HuH-7.5 (cell line): ENCODE measurements at places on chromosomes 7 and 10.

DNA sequence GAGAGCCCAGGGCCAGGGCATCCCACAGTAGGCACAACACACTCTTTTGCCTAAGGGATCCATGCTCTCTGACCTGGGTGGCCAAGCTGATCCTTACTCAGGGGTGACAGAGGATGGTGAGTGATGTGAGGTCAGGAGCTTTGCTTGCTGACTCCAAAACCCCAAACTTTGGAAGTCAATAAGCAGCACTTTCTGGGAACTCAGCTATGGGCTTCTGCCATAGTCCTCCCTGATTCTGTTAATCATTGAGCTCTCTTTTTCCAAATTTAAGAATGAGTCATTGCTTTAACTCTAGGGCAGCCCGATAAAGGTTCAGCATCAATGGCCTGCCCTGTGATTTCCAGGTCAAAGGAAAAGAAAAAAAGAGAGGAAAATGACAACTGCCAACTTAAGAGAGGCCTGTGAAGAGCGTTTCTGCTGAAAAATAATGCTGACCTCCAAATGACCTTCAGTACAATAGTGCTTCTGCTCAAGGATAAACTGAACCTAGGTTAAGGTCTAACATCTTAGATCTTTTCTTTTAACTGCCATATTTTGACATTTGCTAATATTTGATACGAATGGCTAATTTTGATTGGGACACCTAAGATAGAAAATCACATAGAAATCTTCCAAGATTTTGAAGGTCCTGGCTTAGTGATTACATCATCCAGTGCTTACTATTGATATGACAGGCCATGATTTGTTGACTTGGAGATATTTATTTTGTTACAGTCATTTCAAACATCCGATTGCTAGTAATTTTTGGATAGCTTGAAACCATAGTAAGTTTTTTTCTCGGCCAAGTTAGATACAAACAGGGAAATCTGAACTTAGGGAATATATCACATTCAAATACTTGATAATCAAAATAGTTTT, 20.8 kb upstream of the RELN start:
- no peak for DNase-seq

DNA sequence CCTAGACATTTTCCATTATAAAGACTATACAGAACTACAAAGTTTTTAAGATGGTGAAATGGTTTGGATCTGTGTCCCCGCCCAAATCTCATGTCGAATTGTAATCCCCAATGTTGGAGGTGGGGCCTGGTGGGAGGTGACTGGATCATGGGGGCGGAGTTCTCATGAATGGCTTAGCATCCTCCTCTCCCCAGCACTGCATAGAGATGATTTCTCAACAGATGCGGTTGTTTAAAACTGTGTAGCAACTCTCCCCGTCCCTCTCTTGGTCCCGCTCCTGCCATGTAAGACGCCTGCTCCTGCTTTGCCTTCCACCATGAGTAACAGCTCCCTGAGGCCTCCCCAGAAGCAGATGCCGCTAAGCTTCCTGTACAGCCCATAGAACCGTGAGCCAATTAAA, 1.6 kb downstream of the FAM133B start:
- no peak for DNase-seq

DNA sequence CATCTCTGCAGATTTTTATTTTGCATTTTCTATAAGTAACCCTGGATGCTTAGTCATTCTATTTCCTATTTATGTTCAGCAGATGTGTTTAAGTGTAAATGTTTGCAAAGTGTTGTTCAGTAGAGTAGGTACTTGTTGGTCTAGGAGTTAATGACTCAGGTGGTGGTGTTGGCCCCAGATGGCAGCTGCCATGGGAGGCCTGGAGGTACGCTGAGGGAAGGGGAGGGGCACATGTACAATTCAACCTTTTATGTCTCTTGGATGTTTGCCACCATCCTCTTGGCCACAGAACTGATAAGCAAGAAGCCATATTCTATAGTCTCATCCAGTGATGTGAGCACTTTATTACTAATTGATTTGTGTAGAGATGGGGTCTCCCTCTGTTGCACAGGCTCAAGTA, 68.1 kb upstream of the SLC39A12 start:
- no peak for DNase-seq

DNA sequence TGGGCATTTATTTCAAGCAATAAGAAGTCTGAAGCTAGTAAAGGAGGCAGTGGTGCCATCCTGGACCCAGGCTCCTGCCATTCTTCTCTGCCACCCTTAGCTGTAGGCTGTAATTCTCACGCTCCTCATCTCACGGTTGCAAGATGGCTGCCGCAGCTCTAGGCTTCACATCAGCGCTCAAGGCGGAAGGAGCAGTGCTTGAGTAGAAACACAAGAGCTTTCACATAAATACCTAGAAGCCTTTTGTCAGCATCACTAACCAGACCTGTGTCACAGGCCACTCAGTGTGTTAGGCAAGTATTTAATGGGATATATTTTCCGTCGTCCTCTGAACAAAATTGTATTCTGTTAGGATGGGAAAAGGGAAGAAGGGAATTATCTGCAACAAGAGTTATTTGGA, 118.9 kb upstream of the KLF14 start:
- DNase-seq, result no peak

DNA sequence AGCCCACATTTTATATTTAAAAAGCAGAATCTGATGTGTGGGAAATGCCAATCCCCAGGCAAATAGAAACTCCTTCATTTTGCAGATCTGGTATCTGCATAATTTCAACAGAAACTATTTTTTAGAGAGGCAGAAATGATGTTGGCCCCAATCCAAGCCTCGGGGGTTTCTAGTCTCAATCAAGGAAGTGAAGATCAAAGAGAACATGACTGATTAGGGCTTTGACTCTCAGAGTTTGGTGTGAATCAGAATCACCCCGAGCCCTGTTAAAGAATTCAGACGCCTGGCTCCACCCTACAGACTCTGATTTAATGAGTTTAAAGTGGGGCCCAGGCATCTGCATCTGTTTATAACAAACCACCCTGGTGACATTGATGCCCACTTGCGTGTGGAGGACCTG, 36.7 kb upstream of the UBE2H start:
- no peak for DNase-seq

DNA sequence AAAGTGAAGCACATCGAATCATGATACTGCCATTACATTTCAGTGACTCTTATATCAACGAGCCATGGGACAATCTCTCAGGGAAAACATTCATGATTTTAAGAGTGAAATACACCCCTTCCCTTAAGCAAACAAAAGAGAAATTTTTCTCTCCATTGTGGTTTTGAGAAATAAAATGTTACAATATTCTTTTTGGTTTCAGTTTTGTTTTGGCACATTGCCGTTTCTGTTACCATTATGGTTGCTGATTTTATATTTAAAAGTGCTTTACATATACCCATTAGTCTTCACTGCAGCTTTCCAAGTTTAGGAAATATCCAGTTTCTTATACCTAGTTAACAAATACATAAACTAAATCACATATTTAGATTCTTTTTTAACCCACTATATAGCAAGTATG, 126.8 kb upstream of the SEM1 start:
- DNase-seq, result no peak

- no peak for DNase-seq
Observed at GRCh38 chr7:157548691-157549303, 212.0 kb downstream of the DNAJB6 start.

GRCh38 chr10:103781329-103782061, 73.9 kb downstream of the SH3PXD2A start:
- DNase-seq, result peak; percentile 59
